ENCODE measurements at places on chromosomes 11 and 22.

DNA sequence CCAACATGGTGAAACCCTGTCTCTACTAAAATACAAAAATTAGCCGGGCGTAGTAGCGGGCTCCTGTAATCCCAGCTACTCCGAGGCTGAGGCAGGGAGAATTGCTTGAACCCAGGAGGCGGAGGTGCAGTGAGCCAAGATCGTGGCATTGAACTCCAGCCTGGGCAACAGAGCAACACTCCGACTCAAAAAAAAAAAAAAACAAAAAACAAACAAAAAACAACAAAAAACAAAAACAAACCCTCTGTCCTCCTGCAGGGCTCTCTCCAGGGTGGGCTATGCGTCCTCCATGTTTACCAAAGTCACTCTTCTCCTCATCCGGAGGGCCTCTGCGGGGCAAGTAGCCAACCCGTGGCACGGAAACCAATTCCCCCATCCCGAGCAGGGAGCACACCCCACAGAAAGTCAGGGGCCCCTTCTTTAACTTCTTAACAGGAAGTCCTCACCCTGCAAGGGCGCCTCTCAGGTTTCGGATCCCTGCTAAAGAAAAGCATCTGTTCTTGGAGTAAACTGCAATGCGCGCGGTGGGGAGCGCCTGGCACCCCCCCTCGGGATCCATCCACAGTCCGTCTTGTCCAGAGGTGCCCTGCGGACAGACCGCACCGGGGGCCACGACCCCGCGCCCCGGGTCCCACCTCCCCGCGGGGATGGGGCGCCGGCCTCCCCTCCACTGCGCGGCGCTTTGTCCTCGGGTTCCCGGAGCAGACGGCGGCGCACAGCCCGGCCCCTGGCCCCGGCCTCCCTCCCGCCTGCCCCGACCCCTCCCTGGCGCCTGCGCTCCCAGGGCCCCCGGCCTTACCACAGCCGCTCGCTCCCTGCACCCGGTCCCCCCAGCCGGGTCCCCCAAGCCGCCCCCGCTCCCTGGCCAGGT is 712 bp downstream of the CERK start:
- no peak for DNase-seq

DNA sequence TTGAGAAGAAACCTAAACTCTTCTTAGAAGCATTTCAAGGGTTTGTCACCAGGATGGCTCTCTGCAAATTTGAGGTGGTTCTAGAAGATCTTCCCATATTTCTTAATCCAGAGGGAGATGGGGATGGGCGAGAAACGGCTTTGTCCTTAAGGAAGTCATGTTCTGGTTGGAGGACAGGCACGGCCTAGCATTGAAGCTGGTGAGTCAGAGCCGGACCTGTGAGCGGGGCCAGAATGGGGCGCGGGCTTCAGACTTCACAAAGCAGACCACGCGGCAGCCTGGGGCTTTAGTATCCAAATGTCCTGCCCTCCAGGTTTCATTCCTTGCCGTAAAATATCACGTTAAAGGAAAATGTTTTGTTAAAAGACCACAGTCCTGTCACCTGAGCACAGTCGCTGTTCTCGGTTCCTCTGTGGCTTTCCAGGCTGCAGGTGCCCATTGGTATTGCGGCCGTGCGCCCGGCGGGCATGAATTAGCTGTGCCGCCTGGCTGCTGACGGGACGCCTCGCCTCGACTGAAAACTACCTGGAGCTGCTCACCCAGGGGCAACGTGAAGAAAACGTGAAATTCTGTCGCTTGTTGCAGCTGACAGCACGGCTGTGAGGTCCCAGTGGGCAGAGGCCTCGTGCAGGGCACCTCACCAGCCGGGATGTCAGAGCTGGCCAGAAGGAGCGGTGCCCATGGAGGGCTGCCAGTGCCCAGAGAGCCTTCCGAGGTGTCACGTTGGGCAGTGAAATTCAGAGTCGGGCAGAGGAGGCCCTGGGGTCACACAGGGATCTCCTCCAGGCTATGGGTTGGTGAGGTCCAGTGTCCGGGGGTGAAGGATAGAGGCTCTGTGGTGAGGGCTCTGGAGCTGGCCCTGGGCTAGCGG is 59.0 kb downstream of the LRP5 start:
- no peak for DNase-seq

DNA sequence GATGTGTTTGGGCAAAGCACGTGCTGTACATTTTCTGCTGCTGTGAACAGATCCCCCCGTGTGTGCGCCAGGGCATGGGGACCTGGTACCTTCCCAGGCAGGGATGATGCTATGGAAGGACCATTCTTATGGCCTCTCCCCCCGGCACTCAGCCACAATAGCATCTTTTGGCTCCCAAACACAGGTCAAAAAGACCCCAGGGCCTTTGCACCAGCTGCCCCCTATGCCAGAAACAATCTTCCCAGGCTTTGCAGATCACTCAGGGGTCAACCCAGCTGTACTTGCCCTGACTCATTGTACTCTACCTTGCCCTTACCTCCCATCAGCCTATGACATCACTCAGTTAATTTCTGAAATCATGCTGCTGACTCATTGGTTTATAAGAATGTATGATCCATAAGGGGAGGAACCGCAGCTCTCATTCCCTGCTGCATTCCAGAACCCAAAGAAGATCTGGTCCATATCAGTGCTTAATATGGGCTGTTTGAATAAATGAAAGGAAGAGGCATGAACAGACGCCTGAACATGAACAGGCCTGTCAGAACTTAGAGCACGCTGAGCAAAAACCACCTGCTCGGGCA is 100.7 kb downstream of the CELSR1 start:
- DNase-seq = no peak

GRCh38 chr11:12727563-12728211 is 53.5 kb downstream of the TEAD1 start:
- no peak for DNase-seq

GRCh38 chr22:43244803-43245527 is 58.0 kb upstream of the TTLL12 start:
- DNase-seq = no peak

DNA sequence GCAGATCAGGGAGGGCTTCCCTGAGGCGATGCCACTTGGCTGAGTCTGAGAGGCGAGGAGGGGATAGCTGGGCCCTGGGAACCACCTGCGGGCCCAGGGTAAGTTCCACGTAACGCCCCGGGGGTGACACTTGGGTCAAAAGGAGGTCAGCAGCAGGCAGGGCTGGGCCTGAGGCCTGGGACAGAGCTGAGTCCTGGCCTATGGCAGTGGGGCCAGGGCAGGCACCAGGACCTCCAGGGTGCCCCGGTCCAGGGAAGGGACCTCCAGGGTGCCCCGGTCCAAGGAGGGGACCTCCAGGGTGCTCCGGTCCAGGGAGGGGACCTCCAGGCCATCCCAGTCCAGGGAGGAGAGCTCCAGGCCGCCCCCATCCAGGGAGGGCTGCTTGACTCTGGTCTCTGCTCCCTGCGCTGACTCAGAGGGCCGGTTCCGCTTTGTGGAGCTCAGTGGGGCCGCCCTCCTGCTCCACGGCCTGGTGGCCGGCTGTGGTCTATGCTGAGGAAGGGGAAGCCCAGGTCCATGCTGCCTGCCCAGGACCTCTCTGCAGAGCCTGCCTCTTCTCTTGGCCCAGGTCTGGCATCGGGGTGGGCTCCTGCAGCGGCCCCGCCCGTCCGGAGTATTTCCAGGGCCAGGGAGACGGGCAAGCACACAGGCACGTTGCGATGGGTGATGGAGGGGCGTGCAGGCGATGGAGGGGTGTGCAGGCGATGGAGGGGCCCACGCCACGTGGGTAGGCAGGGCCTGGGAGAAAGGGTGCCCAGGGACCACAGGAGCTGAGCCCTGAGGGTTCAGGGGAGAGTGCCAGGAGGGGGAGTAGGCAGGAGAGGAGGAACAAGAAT is 19.5 kb upstream of the WNT7B start:
- DNase-seq = peak; percentile 93

- peak; percentile 91 for DNase-seq
Observed at GRCh38 chr11:844693-845644, 2.3 kb downstream of the TSPAN4 start.

- DNase-seq = no peak
Observed at GRCh38 chr11:65782816-65783228, 2.0 kb upstream of the AP5B1 start.

DNA sequence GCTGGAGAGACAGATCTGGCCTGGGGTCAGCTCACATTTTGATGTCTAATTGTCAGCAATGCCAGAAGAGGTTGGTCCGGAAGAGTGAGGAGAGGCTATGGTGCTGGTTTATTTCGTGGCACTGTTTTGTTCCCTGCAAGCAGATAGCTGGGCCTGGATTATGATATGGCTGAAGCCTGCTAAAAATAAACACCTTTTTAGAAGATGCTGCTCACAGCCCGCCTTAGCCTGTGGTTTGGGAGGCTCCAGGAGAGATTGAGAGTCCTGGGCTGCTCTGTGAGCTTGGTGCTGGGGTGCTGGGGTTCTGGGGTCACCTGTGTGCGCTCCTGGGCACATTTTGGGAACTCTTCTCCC is 29.6 kb upstream of the ALX4 start:
- DNase-seq = no peak

DNA sequence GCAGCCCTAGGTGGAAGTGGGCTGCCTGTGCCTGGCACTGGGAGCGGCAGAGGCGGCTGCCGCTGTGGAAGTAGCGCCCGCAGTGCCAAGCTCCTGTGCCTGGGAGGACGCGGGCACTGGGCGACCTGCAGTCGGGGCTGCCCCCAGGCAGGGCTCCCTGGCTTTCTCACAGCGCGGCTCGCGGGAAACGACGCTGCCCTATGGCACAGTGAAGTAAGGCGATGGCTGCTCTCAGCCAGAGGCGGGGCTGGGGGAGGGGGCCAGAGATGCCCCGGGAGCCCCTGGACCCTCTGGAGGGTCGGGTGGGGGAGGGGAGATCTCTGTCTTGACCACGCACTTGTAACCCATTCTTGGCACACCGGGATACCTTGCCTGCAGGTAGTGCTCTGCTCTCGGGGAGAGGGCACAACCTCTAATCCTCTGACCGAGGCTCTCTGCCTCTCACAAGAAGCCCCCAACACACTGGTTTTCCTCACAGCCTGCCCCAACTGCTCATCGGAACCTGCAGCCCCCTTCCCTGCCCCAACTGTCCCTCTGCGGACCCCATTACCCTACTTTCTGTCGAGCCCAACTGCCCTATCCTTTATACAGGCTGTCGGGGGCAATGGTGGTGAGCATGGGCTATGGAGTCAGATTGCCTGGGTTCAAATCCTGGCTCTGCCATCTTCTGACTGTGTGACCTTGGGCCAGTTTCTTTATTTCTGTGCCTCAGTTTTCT is 32.2 kb upstream of the TRIM29 start:
- no peak for DNase-seq

- DNase-seq = no peak
Observed at GRCh38 chr11:48019217-48019584, 38.8 kb downstream of the PTPRJ start.

DNA sequence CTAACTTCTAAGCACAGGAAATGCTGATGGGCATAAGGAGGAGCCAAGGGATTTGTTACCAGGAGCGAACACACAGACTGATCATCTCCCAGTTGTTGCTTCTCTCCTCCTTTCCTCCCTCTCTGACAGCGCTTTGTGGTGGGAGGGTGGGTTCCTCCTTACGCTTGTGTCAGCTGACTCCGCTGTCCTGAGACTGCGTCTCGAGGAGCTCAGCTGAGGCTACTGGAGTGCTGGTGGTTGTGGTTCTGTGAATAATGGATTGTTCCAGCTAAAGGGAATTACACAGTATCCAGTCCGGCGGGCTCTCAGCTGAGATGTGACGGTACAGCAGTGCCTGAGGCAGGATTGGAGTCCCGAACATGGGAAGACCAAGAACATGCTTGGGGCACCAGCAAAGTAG is 113.4 kb downstream of the CTNND1 start:
- no peak for DNase-seq

DNA sequence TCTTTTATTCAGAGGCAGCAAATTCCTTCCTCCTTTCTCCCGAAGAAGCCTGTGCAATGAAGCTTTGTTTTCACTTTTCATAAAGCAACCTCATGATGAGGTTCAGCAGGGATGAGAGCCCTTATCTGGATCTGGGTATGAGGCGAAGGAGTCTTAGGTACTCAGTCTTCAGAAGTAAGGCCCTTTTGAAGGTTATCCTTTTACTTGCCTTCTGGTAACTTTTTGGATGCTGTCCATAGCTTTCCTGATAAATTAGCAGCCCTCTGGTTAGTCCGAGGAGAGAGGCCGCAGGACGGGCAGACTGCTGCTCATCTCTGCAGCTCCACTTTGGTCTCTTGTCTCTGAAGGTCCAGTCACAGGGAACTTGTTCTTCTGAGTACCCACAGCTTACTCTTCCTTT is 1.1 kb downstream of the TRIM22 start:
- DNase-seq = no peak

DNA sequence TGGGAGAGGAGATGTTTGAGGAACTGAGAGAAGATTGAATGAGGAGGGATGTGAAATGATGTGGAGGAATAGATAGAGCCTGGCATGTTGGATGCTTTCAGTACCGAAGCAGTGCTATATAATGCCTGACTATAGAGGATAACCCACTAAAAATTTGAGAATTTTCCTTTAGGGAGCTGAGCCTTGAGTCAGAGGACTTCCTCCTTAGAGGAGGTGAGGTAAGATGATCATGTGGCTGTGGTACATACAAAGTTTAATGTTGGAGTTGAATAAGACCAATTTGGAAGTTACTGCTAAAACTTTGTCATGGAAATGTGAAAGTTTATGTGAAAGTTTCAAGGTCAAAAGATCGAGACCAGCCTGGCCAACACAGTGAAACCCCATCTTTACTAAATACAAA is 66.9 kb downstream of the YAP1 start:
- DNase-seq = no peak

DNA sequence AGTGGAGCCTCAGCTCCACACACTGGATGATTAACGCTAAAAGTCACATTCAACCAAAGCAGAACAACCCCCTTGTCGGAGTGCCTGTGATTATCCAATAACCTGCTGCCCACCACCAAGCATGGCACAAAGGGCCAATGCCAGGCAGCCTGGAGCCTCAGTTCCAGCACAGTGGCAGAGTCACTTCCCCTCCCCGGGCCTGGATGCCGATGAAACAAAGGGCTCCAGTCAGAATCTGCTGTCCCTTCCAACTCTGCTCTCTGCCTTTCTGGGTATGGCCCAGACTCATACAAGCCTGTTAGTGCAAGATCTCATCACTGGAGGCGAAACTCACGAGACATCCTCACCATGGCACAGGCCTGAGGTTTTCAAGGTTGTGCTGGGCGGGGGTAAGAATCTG is 52.1 kb downstream of the CLTCL1 start:
- DNase-seq = no peak

- DNase-seq = no peak
Observed at GRCh38 chr11:11895672-11896071, 53.9 kb downstream of the USP47 start.

- no peak for DNase-seq
Observed at GRCh38 chr11:877565-877964, 33.0 kb downstream of the CHID1 start.

- DNase-seq = no peak
Observed at GRCh38 chr11:19472679-19473078, 231.9 kb upstream of the E2F8 start.

- no peak for DNase-seq
Observed at GRCh38 chr11:33941637-33942160, 49.8 kb upstream of the LMO2 start.

- no peak for DNase-seq
Observed at GRCh38 chr11:110076371-110076965, 16.7 kb upstream of the ZC3H12C start.
